ENCODE measurements at places on chromosomes 16 and 17. TPM values are rescaled to one million over a fixed set of nuclear protein-coding genes. Genes with fewer than 3 reads are reported as not detected.

- DNase-seq = no peak
Measured at GRCh38 chr17:41264599-41264998, 579 bp upstream of the KRTAP9-6 start.

DNA sequence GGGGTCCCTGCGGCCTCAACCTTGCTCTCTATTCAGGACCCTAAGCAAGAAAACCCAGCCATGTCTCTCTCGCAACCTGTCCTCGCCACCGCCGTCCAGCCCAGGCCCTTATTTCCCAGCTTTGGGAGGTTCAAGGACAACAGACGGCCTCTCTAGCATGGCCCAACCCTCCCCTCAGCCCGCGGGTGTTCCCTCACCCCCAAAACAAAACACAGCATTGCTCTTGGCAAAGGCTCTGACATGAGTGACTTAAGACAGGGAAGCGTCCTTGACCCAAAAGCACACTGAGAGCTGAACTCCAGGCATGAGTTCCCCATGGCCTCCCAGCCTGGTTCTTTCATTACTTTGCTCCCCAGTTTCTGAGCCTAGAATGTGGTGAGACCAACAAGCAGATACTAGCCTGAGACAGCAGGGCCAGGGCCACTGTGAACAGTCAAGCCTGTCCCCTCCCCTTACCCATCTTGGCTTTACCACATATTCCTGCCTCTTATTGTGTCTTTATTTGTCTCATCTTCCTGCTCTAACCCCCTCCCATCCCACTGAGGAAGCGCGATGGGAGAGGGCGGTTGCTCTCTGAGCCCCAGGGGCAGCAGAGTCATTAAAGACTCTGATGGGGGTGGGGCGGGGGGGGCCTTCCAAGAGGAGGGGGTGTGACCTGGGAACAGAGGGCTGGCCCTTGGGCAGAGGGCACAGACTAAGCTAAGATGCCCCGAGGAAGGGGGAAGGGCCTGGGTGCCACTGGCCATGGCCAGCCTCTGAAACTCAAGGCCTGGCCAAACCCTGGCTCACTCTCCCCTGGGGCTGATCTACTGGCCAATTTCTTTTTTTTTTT, 11.8 kb downstream of the SREBF1 start:
- no peak for DNase-seq

The ABAT gene
- polyA plus RNA-seq = 4.7 TPM

- DNase-seq = no peak
Measured at GRCh38 chr16:75097941-75098901, 18.4 kb downstream of the LDHD start.

DNA sequence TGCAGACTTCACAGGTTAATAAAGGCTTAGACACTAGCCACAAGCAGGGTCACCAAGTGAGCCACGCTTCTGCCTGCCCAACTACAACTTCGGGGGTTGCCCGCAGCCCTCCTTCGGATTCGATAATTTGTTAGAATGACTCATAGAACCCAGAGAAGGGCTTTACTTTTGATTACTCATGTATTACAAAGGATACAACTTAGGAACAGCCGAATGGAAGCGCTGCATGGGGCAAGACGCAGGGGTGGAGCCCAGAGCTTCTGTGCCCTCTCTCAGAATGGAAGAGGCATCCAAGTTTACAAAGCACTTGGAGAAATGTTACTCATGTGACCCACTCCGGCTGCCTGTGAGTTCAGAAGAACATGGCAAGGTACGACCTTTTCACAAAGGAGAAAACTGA, 7.5 kb upstream of the CDH5 start:
- no peak for DNase-seq

- DNase-seq = peak; percentile 82
Measured at GRCh38 chr16:10828851-10829366, 10.3 kb upstream of the TVP23A start.

- DNase-seq = no peak
Measured at GRCh38 chr16:8768692-8769091, 28.7 kb downstream of the TMEM186 start.

DNA sequence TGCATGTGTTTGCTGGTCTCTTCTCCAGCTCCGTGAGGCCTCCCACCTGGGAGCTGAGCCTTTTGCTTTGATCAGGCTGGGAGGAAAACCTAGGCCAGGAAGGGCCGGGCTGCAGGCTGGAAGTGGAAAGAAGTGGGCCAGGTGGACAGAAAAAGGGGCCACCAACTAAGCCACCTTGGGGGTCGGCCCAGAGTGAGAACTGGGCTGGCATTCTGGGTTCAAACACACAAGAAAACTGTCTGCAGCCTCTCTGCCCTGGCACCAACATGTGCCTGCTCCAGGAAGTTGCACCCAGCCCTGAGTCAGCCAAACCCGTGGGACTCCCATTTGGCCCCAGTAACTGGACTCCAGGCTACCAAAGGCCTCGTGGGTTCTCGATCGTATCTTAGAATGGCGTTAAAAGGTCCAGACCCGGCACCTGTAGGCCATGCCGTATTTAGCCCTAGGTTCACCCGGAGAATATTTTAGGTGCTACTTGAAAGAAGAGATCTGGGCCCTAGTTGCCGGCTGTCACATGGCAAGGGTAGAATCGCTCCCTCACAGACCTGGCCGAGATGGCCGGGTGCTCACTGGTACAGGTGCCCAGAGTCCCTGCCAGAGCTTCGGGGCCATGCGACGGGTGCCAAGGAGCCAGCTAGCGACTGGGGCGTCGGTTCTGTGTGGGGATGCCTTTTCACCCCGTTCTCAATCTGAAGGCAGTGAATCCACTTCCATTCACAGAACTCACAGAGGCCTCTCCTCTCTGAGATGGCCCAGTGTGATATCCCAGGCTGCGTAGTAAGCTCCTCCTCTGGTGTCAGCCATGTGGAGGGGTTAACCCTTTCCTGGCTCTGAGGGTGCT, 236.6 kb downstream of the MRTFB start:
- DNase-seq = peak; percentile 52

The HOXB2 gene
- 1.9 TPM for polyA plus RNA-seq

DNA sequence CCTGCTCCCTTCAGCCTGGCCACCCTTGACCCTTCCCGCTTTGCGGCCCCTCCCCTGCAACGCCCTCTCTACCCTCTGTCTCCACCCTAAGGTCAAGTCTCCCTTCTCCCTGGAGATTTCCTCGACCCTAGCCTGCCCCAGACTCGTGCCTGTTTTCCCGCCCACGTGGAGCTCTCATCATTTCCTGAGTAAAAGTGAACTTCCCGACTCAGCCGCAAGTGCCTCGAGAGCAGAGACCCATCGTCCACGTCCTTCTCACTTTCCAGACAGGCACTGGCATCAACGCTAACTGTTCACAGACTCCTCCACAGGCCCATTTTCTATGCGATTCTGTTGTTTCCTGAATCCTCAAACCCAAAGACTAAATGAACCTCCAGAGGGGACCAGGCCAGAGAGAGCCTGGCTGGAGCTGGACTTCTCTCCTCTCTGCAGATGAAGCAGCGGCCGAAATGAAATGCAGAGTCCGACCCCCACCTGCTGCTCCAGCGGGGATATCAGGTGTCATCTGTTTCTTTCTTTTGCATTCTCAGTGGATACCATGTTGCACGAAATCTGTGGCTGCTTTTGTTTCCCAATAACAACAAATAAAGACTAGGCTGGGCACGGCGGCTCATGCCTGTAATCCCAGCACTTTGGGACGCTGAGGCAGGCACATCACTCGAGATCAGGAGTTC, 52.5 kb downstream of the RTN4RL1 start:
- no peak for DNase-seq

DNA sequence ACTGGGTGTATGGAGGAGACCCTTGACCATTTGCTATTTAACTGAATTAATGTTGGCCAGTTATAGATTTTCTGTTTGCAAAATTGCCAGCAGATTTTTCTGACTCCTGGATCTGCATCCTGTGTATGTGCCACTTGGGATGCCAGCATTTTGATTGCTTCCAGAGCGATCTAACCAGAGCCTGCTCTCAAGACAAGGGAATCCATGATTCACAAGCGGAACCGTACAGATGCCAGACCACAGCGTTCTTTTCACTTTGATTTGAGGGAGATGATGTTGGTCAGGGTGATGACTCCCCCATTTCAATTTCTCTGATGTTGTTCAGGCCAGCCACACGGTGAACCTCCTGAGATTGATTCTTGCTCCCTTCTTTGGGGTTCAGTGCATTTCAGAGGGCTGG, 228.7 kb downstream of the CDH13 start:
- no peak for DNase-seq

The CIBAR2 gene
- polyA plus RNA-seq = 0.15 TPM

DNA sequence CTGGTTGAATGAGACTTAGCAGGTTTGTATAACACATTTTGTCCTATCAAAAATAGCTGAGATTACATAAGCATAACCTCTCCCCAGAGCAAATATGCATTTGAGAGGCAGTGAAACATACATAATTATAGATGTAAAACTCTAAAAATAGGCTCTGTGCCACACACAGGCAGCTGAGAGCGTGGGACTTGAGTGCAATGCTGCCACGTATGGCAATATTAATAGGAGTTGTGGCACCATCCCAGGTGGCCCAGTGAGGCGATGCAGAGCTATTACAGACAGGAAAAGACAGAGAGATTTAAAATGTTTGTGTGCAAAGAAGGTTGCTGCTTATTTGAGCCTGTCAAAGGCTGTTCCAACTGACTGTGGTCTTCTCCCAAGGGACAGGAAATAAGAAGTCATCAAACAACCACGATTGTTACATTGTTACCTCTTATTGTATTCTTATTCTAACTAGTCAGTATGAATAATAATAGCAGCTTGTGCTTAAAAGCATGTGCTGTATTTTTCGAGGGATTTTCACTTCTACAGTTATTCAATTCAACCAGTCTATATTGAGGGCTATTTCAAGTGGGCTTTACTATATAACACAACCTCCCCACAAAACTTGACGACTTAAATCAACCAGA, 116.5 kb downstream of the SALL1 start:
- DNase-seq = no peak

DNA sequence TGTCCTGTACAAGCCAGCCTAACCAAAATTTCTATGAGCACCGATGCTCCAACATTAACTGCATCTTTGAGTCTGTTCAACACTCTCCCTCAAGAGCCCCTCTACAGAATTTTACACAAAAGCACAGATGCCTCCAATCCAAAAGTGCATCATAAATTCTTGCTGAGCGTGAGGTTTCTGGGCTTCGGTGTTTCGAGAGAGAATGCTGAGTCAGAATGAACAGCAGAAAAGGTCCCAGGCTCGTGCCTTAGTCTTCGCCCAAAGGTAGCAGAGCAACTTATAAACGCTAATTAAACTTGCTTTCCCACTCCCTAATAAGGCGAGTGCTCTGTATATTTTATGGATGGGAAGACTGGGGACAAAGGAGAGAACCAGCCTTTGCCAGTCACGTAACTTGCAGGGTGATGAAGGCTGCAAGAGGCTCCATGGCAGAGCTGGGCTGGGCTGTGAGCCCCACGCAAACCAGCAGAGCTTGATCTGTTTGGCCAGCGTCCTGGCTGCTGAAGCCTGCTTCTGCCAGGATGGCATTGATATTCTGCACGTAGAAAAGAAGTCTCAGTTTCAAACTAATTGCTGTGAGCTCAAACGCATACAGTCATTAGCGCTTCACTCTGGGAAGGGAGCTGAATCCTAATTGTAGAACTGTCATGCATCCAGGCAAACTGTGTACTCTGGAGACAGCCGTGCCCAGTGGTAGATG, 138.5 kb downstream of the DNAH9 start:
- no peak for DNase-seq

The RPUSD1 gene
- polyA plus RNA-seq = 27.7 TPM

DNA sequence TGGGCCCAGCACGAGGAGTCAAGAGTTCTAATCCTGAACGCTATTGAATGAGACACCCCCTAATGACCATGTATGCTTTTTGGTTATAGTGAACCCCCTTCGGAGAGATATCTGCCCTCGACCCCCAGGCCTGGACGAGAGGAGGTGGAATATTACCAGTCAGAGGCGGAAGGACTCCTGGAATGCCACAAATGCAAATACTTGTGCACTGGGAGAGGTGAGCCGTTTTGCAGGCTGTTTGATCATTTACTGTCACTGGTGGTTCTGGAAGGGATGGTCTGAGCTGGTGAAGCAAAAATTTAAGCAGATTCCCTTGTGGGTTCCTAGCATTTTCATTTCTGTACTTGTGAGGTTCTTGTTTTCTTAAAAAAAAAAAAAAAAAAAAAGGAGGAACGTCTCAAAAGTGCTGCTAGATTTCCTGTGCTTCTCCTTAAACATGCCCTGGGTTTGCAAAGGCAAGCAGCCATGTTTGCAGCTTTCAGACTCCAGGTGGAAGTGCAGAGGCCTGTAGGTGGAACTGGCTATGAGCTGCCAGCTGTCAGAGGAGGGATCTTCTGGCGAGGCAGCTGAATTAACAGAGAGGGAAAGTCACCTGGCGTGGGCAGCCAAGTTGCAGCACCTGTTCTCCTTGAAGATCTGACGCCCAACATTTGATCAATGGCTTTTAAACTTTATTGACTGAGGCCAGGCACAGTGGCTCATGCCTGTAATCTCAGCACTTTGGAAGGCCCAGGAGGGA, 3.5 kb downstream of the MARVELD3 start:
- no peak for DNase-seq

The TP53TG3F gene
- polyA plus RNA-seq = 0.02 TPM

- DNase-seq = no peak
Measured at GRCh38 chr17:61221597-61222471, 177.8 kb upstream of the TBX2 start.

DNA sequence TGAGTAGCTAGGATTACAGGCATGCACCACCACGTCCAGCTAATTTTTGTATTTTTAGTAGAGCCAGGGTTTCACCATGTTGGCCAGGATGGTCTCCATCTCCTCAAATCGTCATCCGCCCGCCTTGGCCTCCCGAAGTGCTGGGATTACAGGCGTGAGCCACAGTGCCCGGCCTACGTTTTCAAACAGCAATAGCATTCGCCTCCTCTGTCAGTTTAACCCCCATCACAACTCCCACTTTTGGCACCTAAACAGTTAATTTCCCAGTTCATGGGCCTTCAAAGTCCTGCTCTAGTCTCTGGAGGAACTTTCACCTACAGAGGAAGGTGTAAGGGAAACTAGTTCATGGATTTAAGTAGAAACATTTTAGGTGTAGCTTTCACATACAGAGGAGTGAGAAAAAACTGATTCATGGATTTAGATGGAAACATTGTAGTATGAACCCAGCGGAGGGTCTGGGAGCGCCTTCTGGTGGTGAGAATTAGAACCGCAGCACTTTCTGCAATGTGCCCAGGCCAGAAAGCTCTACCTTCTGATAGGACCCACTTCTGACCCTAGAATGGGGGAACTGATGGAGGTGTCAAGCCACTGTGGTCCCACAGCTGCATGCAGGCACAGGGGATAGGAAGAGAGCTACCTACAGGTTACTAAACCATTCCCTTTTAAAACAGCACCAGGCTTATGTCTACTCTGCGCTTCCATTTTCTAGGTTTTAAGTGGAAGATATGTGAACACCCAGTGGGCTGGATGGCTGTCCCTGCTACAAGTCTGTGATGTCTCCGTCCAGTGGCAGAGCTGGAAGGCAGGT, 12.0 kb upstream of the MEOX1 start:
- DNase-seq = peak; percentile 79

- no peak for DNase-seq
Measured at GRCh38 chr17:48860456-48860855, 29.6 kb downstream of the CALCOCO2 start.

DNA sequence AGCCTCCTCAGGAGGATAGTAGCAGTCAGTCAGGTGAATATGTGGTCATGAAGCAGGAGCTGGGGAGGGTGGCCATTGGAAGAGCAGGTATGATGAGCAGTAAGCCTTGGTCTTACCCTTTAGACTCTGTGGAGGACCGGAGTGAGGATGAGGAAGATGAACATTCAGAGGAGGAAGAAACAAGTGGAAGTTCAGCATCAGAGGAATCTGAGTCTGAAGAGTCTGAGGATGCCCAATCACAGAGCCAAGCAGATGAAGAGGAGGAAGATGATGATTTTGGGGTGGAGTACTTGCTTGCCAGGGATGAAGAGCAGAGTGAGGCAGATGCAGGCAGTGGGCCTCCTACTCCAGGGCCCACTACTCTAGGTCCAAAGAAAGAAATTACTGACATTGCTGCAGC, 12.7 kb downstream of the SRCAP start:
- no peak for DNase-seq

The IRX3 gene
- 4.1 TPM for polyA plus RNA-seq

The NUDT21 gene
- polyA plus RNA-seq = 42.2 TPM

All from SK-N-SH (cell line).